ENCODE measurements at places on chromosomes 13 and 19. TPM values are rescaled to one million over a fixed set of nuclear protein-coding genes. Genes with fewer than 3 reads are reported as not detected.

DNA sequence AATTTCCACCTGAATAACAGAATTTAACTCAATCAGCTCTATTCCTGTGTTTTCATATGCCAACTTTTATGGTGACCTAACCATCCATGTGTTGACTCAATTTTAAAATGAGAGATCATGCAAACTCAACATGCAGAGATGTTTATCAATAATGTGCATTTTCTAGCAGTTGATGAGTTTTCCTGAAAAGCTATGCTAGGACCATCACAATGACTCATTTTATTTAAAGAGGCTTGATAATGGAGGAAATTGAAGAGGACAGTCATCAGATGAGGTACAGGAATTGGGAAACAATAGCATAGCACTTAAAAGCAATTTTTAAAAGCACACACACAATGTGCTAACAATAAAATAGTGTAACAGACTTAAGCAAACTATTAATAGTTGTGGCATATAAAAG lies 127.1 kb downstream of the VWA8 start:
- no peak for DNase-seq

Gene ZNF254
- 17.3 TPM for total RNA-seq

GRCh38 chr13:36259361-36260137 lies 38.1 kb downstream of the CCDC169 start:
- no peak for DNase-seq

DNA sequence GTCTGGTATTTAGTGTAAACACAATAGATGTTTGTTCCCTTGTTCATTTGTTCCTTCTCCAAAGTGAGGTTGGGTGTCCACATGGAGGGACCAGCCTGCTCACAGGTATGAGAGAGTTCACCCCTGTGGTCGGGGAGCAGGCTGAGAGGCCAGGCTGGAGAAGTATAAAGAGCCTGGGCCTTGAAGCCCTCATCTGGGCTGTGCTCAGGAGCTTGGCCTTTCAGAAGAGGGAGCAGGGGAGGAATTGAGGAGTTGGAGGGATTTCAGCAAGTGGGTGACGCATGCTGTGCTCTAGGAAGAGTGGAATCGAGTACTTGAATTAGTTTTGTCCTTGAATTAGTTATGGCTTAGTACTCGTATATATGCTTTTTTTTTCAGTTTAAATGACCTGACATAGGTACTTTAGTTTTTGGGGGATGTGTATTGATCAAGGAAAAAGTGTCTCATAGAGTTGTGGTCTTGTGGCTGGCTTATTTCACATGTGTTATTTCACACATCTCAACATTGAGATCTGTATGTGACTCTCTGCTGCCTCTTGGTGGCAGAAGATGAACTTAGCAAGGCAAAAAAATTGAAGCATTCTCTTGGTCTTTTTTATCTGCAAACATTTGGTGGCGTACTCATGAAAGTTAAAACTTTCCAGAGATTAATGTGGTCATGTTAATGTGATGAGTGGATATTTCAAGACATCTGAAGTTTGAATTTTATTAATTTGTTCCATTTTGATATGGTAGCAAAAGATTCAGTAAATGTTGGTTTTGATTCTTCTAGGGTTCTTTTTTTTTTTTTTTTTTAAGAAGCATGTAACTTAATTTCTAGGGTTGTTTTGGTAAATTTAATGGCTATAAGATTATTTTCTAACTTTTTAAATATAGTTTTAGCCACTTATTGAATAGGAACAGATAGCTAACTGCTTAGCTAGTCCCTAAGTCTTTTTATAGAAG lies 54.3 kb downstream of the SLAIN1 start:
- no peak for DNase-seq

GRCh38 chr19:19823916-19824315 lies 2.4 kb upstream of the ZNF506 start:
- no peak for DNase-seq

- no peak for DNase-seq
Measured at GRCh38 chr13:112818698-112819045, 128.8 kb downstream of the ATP11A start.

Gene IGFL1
- total RNA-seq, result not detected

DNA sequence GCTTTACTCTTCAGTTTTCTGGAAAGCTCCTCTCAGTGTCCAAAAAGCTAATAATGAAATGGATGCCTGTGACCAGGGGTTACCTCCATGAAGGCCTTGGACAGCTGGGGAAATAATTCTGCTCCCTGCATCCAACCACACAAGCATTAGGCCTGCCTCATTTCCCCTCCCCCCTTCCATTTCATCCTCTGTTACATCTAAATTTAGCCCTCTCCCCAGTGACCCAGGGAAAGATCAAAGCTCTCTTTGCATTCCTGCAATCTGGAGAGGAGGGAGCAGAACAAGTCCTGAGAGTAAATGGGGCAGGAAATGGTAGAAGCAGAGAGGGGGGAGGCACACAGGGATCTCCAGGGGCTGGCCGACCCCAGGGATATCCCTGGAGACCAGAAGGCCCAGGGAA lies 452.7 kb downstream of the TSHZ3 start:
- DNase-seq, result no peak

- DNase-seq, result peak; percentile 70
Measured at GRCh38 chr19:14479975-14480699, 5.0 kb upstream of the PTGER1 start.

DNA sequence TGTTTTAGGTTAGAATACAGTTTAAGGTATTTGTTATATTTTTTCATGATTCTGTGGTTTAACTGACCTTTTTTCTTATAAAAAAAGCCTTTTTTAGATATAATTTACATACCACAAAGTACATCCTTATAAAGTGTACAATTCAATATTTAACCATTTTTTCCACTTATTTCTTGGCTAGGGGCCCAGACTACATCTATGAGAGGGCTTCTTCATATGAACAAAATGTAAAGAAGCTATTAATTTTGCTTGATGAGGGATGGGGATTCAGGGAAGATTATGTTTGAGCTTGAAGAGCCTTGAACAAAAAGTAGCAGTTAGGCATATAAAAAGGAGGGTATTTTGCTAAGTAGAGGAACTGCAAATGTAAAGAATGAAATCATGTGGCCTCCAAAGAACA lies 2.2 kb downstream of the CCDC122 start:
- no peak for DNase-seq

DNA sequence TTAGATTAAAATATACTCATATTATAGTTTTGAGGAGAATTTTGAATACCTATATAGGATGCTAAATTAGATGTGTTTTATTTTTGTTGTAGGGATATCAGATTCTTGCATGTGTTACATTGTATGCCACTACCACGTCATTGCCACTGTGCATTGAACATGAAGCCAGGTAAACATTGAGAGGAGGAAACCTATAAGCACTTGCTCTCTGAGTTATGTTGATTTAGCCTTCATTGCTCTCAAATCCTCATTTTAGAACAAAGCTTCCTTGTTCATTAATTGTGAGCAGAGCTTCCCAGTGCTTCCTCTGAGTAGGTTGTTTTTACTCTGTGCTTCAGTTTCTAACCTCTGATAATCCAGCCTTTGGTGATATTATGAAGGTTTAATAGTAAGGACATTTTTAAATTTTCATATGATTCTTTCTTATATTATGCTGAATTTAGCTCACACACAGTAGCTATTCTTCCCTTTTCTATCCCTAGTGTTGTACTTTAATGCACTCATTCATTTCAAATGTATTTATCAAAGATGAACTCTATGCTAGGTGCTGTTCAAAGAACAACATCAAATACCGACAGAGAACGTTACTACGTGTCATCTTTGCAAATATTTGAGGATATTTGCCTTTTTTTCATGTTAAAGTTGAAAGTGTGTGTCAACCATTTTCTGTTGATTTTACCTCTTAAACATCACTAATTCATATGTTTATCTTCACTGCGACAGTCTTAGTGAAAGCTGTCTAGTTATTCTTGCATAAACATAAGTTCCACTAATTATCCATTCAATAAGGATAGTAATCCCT lies 1448.0 kb upstream of the MIR17HG start:
- DNase-seq, result no peak

- no peak for DNase-seq
Measured at GRCh38 chr19:10927730-10928562, 493 bp downstream of the YIPF2 start.

DNA sequence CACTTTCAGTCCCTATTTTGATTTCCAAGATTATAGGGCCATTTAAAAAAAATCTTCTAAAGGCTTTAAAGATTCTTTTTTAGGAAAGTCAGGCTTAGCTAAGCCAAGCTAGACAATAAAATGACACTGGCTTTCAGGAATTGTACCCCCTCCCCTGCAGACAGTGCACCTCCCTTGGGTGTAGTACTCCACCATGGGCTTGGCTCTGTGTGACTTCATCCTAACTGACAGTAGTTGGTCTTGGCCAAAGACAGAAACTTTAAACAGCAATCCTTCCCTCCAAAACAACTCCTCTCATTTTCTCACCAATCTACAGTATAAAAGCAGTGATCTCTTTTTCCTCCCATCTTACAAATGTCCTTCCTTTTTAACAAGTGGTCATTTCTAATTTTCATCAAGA lies 283.0 kb downstream of the DNAJC15 start:
- no peak for DNase-seq

Gene PSG5
- not detected for total RNA-seq

DNA sequence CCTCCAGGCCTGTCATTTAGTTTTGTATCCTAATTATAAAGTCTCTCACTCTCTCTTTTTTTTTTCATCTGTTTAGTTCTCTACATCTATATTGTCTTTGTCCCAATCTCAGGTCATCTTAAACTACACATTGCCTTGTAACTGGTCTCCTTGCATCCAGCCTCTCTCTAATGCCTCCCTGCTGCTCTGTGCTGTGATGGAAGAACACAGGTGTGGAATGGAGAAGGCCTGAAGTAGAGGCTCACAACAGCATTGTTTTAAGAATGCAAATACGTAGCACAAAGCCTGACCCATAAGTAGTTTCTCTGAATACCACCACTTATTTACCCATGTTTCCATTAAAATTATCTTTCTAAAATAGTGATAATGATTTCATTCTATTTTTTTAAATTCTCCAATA lies 108.8 kb upstream of the FRY start:
- DNase-seq, result no peak

Gene FFAR3
- not detected for total RNA-seq

GRCh38 chr13:101624210-101624922 lies 171.9 kb downstream of the ITGBL1 start:
- no peak for DNase-seq

Gene SIGLEC10
- total RNA-seq, result 10.8 TPM

DNA sequence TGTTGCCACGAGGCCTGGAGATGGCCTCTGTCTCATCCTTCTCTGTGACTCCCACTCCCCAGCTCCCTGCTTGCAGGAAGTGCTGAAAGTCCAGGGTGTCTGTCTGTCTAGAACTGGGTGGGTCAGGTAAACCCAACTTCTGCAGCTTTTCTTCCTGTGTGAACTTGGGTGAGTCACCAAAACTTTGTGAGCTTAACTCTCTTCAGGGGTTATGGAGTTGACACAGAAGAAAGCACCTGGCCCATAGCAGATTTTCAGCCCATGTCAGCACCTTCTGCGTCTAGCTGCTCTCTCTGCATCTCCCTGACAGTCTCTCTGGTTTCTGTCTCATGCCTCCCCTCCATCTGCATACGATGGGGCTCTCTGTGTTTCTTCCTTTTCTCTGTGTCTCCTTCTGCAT lies 4.2 kb upstream of the CACNG7 start:
- no peak for DNase-seq

DNA sequence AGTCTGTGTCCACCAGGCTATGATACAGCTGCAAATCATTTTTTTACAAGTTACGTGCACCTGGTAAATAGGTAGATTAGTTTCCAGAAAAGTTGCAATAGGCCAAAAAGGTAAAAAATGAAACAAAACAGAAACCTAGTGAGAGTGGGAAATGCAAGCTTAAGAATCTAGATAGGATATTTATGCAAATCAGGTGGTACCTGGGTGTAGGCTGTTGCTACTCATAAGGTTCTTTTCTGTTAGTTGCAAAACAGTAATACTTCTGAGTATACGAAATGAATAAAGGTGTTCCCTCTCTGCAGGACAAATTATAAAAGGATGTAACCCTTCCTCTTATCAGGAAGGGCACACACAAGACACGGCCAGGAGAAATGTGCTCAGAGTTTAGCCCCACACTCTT lies 97.9 kb downstream of the UGGT2 start:
- no peak for DNase-seq

DNA sequence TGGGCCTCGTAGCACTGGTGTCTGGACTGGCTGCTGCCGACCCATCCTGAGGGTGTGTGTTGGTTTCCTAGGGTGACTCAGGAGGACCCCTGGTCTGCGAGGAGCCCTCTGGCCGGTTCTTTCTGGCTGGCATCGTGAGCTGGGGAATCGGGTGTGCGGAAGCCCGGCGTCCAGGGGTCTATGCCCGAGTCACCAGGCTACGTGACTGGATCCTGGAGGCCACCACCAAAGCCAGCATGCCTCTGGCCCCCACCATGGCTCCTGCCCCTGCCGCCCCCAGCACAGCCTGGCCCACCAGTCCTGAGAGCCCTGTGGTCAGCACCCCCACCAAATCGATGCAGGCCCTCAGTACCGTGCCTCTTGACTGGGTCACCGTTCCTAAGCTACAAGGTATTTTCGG lies 13.8 kb downstream of the TIMM13 start:
- DNase-seq, result no peak
